ENCODE measurements at places on chromosomes 5 and 9. TPM values are rescaled to one million over a fixed set of nuclear protein-coding genes. Genes with fewer than 3 reads are reported as not detected.

DNA sequence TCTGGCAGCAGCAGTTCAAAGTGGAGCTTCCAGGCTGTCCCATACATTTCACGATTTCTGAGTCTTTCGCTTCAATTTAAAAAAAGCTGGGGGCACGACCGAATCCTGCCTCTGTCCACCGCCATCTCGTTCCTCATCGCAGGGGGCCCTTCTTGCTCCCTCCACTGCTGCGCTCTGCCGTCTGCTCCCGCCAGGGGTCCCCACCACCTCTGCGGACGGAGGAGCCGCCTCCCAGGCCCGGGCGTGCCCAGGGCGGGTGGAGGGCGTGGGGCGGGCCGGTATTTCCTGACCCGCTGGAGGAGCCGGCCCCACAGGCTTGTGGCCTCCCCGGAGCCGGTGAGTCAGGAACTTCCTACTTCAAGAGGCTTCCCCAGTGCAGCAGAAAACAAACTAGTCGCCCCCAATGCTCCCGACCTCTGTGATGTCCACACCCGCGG is 50.4 kb downstream of the USP20 start:
- H3K27ac ChIP-seq = peak overlapping the region; percentile 79
- peak; percentile 81 for DNase-seq
- H3K4me1 ChIP-seq = peaks cover 11% of the 10 kb centered on the region
- H3K36me3 ChIP-seq = peaks cover 27% of the 10 kb centered on the region

GRCh38 chr5:5318426-5319190 is 103.9 kb upstream of the ICE1 start:
- no peaks in the 10 kb centered on the region for H3K36me3 ChIP-seq
- H3K4me1 ChIP-seq = no peaks in the 10 kb centered on the region
- H3K27me3 ChIP-seq = no peaks in the 10 kb centered on the region
- no peak overlapping the region for H3K27ac ChIP-seq
- no peak overlapping the region for H3K4me3 ChIP-seq
- no peak for DNase-seq

DNA sequence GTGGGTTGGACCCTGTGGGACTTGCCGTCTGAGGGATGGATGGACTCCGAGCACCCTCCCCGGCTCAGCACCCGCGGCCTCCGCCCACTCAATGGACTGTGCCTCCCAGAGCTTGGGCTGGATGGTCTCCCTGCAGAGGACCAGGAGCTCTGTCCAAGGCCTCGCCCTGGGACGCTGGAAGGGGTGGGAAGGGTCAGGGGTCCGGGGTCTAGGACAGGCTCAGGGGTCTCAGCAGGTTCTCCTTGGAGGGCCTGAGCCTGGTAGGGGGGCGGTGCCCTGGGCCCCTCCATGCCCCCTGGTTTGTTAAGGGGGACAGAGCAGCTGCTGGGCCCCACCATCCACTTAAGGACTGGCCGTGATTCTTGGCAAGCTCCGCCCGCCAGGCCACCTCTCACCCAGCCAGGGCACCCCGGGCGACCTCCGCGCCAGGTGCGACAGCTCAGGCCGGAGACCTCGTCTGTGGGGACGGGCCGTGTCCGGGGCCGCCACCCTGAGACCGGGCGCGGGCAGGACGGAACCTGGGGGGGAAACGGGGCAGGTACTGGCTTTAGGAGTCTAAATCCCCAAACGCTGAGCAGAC is 29.2 kb downstream of the EXOC3 start:
- peak overlapping the region; percentile 44 for H3K27ac ChIP-seq
- peaks cover 15% of the 10 kb centered on the region for H3K4me1 ChIP-seq
- DNase-seq = no peak
- no peaks in the 10 kb centered on the region for H3K36me3 ChIP-seq
- no peaks in the 10 kb centered on the region for H3K27me3 ChIP-seq
- H3K4me3 ChIP-seq = peak overlapping the region; percentile 63

GRCh38 chr9:109556786-109557185 is 58.7 kb upstream of the PTPN3 start:
- DNase-seq = no peak
- H3K4me3 ChIP-seq = no peak overlapping the region
- no peak overlapping the region for H3K27ac ChIP-seq
- H3K27me3 ChIP-seq = no peaks in the 10 kb centered on the region

DNA sequence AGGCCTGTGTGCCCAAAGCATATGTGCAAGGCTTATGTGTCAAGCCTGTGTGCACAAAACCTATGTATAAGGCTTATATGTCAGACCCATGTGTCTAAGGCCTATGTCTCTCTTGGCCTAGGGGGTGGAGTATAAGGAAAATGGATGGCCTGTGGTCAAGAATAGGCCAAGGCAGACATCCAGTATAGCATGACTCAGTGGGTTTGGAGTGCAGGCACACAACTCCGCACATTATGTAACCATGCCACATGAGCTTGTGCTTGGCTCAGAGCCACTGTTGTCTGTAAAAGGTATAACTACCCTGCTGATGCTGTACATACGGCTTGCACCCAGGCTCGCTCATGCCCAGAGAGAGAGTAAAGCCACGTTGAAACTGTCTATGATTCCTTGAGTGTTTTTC is 626.4 kb upstream of the NUDT12 start:
- DNase-seq = no peak
- no peak overlapping the region for H3K27ac ChIP-seq
- no peaks in the 10 kb centered on the region for H3K36me3 ChIP-seq
- no peaks in the 10 kb centered on the region for H3K27me3 ChIP-seq
- H3K4me3 ChIP-seq = no peak overlapping the region

DNA sequence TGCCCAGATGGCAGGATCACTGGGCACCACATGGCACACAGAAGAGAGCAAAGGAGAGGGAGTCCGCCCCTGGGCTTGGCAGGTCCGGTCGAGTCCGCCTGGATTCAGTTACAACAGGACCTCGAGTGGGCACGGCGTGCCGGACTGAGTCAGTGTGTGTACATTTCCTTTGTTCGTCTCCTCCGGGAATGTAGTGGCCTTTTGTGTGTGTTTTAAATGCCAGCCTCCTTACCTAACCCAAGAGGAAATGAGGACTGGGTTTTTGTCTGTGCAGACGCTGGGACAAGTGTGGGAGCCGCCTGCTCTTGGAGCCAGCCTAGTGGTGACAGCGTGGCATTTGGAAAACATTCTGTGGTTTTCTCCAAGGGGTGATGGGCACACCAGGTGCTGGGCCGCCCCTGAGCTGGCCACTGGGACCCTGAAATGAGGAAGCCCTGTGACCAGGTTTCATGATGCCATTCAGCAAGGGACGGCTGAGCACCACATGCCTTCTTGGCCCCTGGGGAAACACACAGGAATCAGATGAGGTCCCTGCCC is 9.6 kb downstream of the NEK6 start:
- no peaks in the 10 kb centered on the region for H3K36me3 ChIP-seq
- H3K27me3 ChIP-seq = no peaks in the 10 kb centered on the region
- H3K4me3 ChIP-seq = no peak overlapping the region
- DNase-seq = peak; percentile 83

DNA sequence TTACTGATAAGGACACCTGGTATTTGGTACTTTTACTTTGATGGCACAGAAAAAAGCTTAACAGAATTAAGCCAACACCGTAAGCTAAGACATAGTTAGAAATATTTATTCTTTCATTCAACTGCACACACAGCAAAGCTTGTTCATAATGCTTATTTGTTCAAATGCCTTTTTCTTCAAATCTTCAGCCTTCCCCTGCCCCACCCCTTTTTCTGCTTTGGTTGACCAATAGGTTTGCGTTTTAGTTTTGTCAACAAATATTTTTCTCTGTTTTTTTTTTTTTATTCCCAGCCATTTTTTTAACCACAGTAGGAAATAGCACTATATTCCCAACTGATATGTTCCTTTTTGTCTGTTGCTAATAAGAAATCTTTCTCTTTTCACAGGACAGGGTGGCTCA is 4.9 kb upstream of the RICTOR start:
- H3K36me3 ChIP-seq = no peaks in the 10 kb centered on the region
- no peaks in the 10 kb centered on the region for H3K27me3 ChIP-seq
- H3K27ac ChIP-seq = no peak overlapping the region
- H3K4me3 ChIP-seq = no peak overlapping the region
- DNase-seq = no peak

GRCh38 chr5:73307645-73308355 is 134.8 kb downstream of the TMEM174 start:
- H3K4me1 ChIP-seq = peaks cover 12% of the 10 kb centered on the region
- no peaks in the 10 kb centered on the region for H3K36me3 ChIP-seq
- DNase-seq = no peak
- no peak overlapping the region for H3K4me3 ChIP-seq

GRCh38 chr9:5326187-5326586 is 13.5 kb downstream of the RLN1 start:
- no peak overlapping the region for H3K27ac ChIP-seq
- H3K36me3 ChIP-seq = no peaks in the 10 kb centered on the region
- H3K4me1 ChIP-seq = no peaks in the 10 kb centered on the region
- H3K4me3 ChIP-seq = no peak overlapping the region
- DNase-seq = no peak
- H3K27me3 ChIP-seq = no peaks in the 10 kb centered on the region

GRCh38 chr5:10049858-10050455 is 199.7 kb downstream of the ATPSCKMT start:
- H3K27me3 ChIP-seq = no peaks in the 10 kb centered on the region
- DNase-seq = no peak
- H3K36me3 ChIP-seq = no peaks in the 10 kb centered on the region
- H3K4me1 ChIP-seq = no peaks in the 10 kb centered on the region
- no peak overlapping the region for H3K27ac ChIP-seq
- H3K4me3 ChIP-seq = no peak overlapping the region

DNA sequence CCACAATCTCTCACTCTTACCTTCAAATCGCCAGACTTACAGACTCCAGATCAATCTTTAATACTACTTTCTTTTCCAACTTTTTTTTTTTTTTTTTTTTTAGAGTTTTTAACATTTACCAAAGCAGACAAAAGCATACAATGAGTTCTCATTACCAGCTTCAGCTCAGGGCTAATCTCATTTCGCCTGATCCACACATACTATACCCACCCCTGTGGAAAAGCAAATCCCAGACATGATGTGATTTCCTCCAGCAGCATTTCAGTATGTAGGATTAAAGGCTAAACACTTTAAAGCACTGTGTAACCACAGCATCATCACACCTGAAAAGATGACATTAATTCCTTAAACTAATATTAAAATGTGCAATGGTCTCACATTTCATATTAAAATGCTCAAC is 138.8 kb upstream of the RETREG1 start:
- no peak overlapping the region for H3K27ac ChIP-seq
- H3K27me3 ChIP-seq = no peaks in the 10 kb centered on the region
- no peak for DNase-seq
- no peak overlapping the region for H3K4me3 ChIP-seq

DNA sequence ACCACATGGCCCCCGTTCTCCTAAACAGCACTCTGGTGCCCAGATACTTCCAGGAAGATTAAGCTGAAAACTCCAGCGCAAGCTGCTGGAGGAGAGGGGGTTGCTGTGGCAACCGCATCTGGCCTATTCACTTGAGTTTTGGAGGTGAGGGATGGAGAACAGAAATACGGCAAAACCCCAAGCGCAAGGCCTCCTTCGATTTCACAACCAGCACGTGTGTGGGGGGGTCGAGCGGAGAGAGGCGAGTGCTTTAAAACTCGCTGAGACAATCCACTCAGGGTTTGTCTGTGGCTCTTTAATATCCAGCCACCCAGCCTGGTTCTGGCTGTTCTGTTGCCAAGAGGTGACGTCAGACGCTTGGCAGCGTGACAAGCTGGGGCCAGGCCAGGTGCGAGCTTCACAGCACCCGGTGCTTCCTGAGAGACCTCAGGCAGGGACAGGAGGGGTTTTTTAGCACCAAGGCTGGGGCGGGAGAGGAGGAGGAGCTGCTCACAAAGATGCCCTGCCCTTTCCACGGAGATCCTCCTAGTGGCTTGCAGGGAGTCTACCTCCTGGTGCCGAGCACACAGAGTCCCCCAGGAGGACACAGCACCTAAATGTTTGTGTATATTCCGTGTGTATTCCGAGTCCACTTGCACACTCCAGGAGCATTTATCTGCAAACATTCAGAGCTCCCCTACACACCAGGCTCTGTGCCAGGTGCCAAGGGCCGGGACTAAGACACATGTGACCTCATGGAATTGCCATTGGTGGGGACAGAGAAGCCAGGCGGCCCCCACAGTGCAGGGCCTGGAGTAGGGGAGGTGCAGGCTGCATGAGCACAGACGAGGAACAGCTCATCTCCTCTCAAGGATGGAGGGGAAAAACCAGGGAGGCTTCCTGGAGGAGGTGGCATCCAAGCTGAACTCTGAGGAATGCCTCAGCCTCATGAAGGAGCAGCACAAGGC is 194.6 kb downstream of the OLFM1 start:
- no peaks in the 10 kb centered on the region for H3K36me3 ChIP-seq
- no peak for DNase-seq
- no peaks in the 10 kb centered on the region for H3K27me3 ChIP-seq
- H3K4me3 ChIP-seq = no peak overlapping the region

GRCh38 chr9:35910613-35911359 is 1.5 kb downstream of the SPAAR start:
- DNase-seq = no peak
- H3K27ac ChIP-seq = peak overlapping the region; percentile 98
- no peak overlapping the region for H3K4me3 ChIP-seq
- no peaks in the 10 kb centered on the region for H3K27me3 ChIP-seq

DNA sequence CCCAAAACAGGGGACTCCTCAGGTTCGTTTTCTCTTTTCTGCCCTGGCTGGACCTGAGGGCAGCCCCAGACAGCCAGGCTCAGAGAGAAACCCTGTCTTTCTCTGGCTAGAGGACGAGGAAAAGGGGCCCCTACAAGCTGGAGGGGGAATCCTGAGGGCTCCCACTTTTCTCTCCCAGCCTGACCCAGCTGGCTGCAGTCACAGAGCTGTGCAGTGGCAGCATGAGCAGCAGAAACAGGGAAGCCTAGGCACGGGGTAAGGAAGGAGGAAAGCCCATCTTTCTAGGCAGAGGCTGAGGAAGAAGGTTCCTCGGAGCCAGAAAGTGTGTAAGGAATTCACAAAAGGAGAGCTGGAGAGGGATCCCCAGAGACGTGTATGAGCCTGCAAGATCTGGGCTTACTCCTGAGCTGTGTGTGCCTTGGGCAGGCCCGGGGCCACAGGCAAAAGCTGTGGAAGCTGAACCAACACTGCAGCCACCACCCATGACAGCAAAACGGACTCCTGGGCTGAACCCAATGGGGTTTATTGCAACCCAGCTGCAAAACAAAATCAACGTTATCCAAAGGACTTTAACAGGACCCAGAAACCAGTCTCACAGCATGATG is 16.2 kb downstream of the CAMSAP1 start:
- H3K27me3 ChIP-seq = no peaks in the 10 kb centered on the region
- no peaks in the 10 kb centered on the region for H3K36me3 ChIP-seq
- DNase-seq = no peak
- H3K27ac ChIP-seq = no peak overlapping the region

Gene PCDHA8
- total RNA-seq = not detected

Gene PCDHB13
- total RNA-seq = 6.7 TPM

Gene STING1
- total RNA-seq = 179 TPM

Gene CAVIN4
- total RNA-seq = not detected

Gene ZNF454
- 2.8 TPM for total RNA-seq

All from ascending aorta (tissue), 2 donors.